Bronchial smooth muscle cell (primary cell): ENCODE measurements at places on chromosomes 6 and 20. TPM values are rescaled to one million over a fixed set of nuclear protein-coding genes. Genes with fewer than 3 reads are reported as not detected.

The CD24 gene
- 1.1 and 4.9 TPM in 2 replicates for total RNA-seq

The FKBP1C gene
- total RNA-seq = 0.09 and 0.63 TPM in 2 replicates

The MYLK2 gene
- under 0.01 TPM in 1 of 2 replicates, not detected in the other for total RNA-seq

The TAGAP gene
- not detected in 2 replicates for total RNA-seq

The MOG gene
- not detected in 2 replicates for total RNA-seq

The CST4 gene
- not detected in 2 replicates for total RNA-seq

The PHACTR1 gene
- total RNA-seq = under 0.01 and 0.34 TPM in 2 replicates

The SOBP gene
- 3.9 and 6.3 TPM in 2 replicates for total RNA-seq

The UBD gene
- total RNA-seq = 0.09 and 0.16 TPM in 2 replicates

The TMEM14A gene
- total RNA-seq = 28.9 and 34.7 TPM in 2 replicates

The MLN gene
- not detected in 2 replicates for total RNA-seq

The COL19A1 gene
- 0.09 and 0.16 TPM in 2 replicates for total RNA-seq

The PLCB4 gene
- total RNA-seq = 3.1 and 8.2 TPM in 2 replicates

The LPA gene
- not detected in 2 replicates for total RNA-seq

The ADGRB3 gene
- total RNA-seq = 0.16 TPM in 1 of 2 replicates, not detected in the other

The ULBP1 gene
- total RNA-seq = 0.32 TPM in 1 of 2 replicates, not detected in the other

The VSX1 gene
- total RNA-seq = not detected in 2 replicates

The RBBP8NL gene
- total RNA-seq = not detected in 2 replicates

The CTSZ gene
- 123 and 189 TPM in 2 replicates for total RNA-seq

The ME1 gene
- total RNA-seq = 9.1 and 15.1 TPM in 2 replicates

The BPIFB2 gene
- total RNA-seq = not detected in 2 replicates

The FOXO3 gene
- 27.1 and 41.4 TPM in 2 replicates for total RNA-seq

The TNF gene
- not detected in 2 replicates for total RNA-seq

The TRIM31 gene
- total RNA-seq = not detected in 2 replicates

The TPD52L1 gene
- 7.4 TPM in 2 replicates for total RNA-seq

The GINS1 gene
- 0.52 and 1.6 TPM in 2 replicates for total RNA-seq

The PDYN gene
- not detected in 2 replicates for total RNA-seq

The LTB gene
- not detected in 2 replicates for total RNA-seq

The CRISP3 gene
- total RNA-seq = not detected in 2 replicates

The SULF2 gene
- total RNA-seq = 3.8 and 9.5 TPM in 2 replicates

The KAT14 gene
- 17.0 and 20.4 TPM in 2 replicates for total RNA-seq

The PRDM13 gene
- not detected in 2 replicates for total RNA-seq

The XKR7 gene
- total RNA-seq = not detected in 2 replicates

The SLC22A3 gene
- under 0.01 and 0.09 TPM in 2 replicates for total RNA-seq

The GPLD1 gene
- total RNA-seq = under 0.01 and 0.09 TPM in 2 replicates

The C20orf144 gene
- under 0.01 and 0.16 TPM in 2 replicates for total RNA-seq

The TRAPPC3L gene
- total RNA-seq = 0.09 and 0.16 TPM in 2 replicates

The SLC13A3 gene
- total RNA-seq = 2.2 and 2.5 TPM in 2 replicates

The ASIP gene
- total RNA-seq = not detected in 2 replicates

The TRIM10 gene
- under 0.01 TPM in 1 of 2 replicates, not detected in the other for total RNA-seq

The IL17F gene
- total RNA-seq = not detected in 2 replicates
